ENCODE measurements at places on chromosomes 2 and 18. TPM values are rescaled to one million over a fixed set of nuclear protein-coding genes. Genes with fewer than 3 reads are reported as not detected.

The TYMS gene
- 57.0 TPM for total RNA-seq

GRCh38 chr2:38517284-38517683, 85.4 kb downstream of the HNRNPLL start:
- no peak for DNase-seq

- DNase-seq, result peak; percentile 77
These were observed 138.4 kb downstream of the OTX1 start for GRCh38 chr2:63189026-63189425.

GRCh38 chr2:163778045-163778781, 42.4 kb upstream of the FIGN start:
- peak; percentile 93 for DNase-seq

- DNase-seq, result peak; percentile 55
These were observed 637.1 kb upstream of the CHAC2 start for GRCh38 chr2:53130441-53130943.

- DNase-seq, result no peak
These were observed 40.2 kb upstream of the VRK2 start for GRCh38 chr2:58006256-58006951.

The WNT10A gene
- not detected for total RNA-seq

DNA sequence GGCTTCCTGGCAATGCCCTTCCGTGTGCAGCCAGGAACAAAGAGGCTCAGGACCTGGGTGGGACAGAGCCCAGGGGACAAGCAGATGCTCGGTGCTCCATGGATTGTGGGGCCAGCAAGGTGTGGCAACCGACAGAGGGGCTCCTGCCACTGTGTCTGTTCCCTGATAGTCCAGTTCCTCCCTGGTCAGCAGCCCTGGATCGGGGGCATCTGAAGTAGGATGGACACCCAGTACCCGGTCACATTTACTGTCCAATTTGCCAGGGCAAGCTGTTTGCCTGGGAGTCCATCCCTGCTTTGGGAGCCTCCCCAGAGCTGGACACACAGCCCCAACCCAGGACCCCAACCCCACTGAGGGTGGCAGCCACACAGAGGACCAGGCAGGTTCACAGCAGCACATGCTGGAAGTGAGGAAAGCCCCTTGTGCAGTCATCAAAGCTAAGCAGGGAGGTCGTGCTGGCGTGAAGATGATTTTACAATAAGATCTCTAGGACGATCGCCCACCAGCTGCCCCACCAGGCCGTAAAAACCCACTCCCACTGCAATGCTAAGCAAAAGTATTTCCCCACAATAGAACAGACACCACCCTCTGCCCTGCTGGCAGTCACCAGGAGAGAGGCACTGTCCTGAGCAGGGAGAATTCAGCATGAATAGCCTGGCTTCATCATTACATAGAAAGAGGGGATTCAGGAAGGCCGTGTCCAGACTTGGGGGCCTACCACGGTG, 141.7 kb downstream of the NDUFA10 start:
- no peak for DNase-seq

DNA sequence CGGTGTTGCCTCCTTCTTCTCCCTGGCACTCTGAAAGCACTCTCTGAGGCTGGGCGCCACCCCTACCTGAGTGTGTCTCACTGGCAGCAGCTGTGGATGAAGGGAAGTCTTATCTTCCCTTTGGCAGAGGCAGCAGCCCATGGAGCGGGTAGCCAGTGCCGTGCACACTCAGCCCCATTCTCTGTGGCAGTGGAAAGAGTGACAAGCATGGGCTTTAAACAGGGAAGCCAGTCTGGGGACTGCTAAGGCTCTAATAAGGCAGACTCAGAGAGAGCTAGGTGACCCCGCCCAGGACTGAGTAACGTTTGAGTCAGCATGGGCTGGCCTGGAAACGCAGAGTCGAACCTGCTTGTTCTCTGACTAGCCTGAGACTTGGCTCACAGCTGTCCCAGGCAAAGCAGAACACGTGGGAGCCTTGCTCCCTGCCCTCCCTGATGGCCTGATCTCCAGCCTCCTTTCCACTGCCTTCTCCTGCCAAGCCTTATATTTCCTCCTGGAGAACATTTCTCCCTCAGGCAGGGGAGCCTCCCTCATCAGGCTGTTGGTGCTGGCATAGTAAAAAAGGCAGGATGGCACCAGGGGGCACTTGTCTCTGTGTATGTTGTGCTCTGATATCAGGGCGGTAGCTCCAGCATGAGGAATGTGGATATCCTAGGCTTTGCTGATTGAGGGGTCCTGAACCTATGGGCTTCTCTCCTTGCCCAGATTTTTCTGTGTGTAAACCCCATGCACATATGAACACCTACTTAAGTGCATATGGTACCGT, 93.9 kb upstream of the LGALSL start:
- peak; percentile 97 for DNase-seq

The ALKAL2 gene
- not detected for total RNA-seq

The LCT gene
- not detected for total RNA-seq

The SLC19A3 gene
- total RNA-seq, result not detected

DNA sequence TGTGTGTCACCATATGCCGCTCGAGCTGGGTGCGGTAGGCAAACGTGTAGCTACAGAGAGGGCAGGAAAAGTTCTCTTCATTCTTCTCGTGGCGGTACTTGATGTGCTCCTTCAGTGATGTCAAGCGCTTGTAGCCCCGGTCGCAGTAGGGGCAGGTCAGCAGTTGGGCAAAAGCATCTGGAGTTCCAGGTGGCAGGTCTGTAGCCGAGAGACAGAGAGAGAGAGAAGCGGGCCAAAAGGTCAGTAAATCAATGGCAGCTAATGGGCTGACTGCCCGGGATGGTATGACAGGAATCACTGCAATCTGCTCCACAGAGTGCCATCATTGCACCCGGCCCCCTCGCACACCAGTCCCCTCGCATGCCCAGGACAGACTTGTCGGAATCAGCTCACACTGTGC, 116.0 kb downstream of the ZEB2 start:
- no peak for DNase-seq

DNA sequence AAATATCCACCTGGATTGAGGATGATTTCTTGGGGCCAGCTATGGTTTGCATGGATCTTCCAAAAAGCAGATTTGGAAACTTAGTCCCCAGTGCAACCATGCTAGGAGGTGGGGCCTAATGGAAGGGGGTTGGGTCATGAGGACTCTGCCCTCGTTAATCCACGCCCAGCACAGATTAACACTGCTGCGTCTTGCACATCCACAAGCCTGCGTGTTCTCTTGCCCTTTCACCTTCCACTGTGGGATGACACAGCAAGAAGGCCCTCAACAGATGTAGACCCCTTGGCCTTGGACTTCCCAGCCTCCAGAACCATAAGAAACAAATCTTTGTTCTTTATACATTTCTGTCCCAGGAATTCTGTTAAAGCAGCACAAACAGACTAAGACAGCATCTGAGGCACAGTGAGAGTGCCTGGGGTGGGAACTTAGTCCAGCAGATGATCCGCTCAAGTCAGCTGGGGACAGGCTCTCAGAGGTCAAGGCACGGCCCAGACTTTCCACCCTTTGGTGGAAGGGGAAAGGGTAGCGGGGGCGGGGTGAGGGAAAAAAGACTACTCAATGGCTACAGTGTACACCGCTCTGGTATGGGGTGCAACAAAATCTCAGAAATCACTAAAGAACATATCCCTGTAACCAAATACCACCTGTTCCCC, 2.4 kb downstream of the RAB17 start:
- DNase-seq, result no peak

- DNase-seq, result no peak
These were observed 260.0 kb upstream of the FN1 start for GRCh38 chr2:215695861-215696260.

DNA sequence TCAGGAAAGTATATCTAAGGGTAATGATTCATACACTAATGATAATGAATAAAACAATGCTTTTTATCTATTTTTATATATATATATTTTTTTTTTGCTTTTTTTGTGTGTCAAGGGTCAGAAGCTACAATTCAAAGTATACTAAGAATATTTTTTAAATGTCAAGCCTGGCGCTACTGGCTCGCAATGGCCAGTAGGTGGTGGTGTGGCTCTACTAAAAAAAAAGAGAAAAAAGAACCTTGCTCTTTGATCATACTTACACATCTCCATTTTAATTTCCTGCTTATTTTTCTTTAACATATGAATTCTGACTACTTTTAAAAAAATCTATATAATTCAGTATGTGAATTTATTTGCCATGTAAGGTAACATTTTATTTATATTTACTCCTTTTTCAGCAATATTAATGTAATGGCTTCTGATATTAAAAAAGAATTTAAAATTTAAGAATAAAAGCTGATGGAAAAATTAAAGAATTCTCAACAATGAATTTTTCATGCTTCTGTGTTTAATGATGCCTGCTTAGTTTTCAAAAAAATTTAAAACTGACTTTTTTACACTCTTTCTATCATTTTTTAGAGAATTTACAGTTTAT, 232.9 kb downstream of the GULP1 start:
- DNase-seq, result peak; percentile 67

The LYPD6B gene
- 0.37 TPM for total RNA-seq

The DSC3 gene
- total RNA-seq, result 60.8 TPM

The STON1 gene
- 0.42 TPM for total RNA-seq

- DNase-seq, result no peak
These were observed 34.5 kb downstream of the KCNE4 start for GRCh38 chr2:223086370-223086981.

DNA sequence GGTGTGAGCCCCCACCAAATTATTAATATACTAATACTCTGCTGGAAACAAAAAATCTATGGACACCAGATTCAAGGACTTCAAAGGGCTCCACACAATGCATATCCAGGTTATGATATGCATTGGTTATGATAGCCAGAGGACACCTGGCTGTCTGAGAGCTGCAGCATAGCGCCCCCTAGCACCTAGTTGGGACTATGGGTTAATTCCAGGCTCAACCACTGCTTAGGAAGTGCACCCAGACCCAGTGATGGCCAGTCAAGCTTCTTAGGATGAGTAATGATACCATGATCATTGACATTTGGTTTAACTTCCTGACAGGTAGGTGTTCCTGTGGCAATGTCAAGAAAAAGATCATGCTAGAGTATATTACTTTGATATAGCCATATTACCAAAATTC, 3.8 kb upstream of the FRZB start:
- DNase-seq, result peak; percentile 49

DNA sequence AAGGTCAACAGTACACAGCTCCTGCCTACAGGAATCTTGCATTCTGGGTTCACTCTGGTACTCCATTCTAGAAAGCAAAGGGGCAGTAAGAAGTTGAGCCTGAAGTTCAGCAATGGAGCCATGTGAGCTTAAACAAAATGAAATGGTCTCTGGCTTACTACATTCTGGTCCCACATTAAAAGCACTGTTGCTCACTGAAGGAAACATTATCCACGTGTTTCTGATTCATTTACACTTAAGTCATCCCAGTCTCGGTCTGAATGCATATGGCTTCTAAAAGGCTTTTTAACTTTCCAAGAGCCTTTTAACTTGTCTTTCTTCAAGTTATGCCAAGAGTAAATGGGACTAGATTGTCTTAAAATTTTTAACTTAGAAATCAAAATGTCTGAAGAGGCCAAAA, 177.8 kb downstream of the LNPK start:
- no peak for DNase-seq

The CD302 gene
- total RNA-seq, result 0.12 TPM

DNA sequence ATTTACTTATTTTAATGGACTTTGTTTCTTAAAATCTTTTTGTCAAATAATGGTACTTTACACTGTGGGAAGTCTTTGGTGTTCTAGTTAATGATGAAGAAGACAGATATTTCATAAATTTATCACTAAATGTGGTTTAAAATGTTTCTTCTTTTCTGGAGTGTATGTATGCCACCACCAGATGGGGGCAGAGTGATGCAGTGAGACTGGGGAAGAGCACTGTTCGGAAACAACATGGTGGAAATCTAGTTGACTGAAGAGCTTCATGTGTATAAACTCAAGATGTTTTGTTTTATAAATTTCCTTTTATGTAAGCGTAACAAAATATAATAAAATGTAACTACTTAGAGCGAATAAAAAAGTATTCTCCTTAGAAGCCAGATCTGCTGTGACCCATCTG, 195.1 kb downstream of the KCNE4 start:
- peak; percentile 34 for DNase-seq

DNA sequence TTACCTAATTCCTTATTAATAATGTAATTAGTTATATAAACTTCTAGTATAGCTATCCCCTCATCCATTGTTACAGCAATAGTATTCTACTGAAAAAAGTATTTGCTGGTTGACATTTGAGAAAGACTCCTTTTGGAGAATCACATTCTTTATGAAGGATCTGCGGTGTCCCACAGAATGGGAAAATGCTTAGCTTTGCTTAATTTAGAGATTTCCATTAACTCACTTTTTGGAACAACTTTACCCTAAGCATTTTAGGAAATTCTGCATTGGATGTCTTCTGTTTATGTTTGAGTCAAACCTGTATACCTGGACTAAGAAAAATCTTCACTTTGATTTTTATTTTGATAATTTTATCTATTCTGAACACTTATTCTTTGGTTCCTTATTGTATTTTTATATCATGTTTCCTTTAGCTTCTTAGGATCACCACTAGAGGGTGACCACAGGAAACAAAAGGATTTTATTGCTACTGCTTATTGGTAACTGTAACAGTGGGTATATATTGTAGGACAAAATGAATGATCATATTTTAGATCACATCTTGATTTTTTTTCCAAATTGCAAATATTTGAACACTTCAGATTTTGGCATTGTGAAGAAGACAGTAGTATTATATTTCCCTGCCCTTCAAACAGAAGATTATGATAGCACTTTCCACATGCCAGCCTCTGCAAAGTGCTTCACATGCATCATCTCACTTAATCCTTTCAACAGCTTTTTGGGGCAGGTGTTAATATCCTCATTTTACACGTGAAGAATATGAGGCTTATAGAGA, 79.6 kb downstream of the MIB1 start:
- DNase-seq, result peak; percentile 30

- no peak for DNase-seq
These were observed 33.1 kb downstream of the ARL4C start for GRCh38 chr2:234463626-234464290.

DNA sequence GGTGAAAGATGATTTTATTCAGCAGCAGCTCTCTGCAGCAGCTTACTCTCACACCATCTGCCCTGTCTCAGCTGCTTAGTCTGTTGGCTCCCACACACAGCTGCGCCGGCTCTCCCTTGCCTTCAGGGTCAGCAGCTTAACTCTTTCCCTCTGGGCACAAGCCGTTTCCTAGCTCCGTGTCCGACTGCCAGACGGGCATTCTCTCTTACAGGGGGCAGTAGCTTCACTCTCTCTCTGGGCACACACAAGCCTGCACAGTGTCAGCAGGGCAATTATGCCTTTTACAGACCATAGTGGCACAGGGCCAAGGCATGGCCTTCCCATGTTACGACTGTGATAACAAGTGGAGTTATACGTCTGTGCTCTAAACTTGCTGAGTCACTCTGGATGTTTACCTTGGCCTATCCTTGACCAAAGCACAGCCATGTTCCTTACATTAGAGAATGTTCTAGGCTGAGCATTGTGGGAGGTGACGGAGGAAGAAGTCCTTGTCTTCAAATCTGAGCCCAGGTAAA, 31.7 kb downstream of the PCARE start:
- no peak for DNase-seq

The VAMP8 gene
- total RNA-seq, result 49.9 TPM

DNA sequence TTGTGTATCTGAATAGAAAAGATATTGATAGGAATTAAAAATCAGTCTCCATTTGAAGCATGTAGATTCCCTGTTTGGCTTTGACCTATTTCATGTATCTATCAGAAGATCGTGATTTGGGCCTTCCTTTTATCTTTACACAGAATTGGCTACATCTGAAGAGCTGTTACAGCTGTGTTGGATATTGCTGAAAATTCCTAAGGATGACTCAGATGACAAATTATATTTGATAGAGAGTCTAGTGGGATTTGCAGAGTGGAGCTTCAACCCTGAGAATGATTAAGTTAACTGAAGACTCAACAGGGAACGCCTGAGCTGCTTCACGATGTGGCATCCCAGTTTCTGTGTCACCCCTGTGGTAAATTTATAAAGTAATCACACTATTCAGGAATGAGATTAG, 4.9 kb upstream of the COL3A1 start:
- DNase-seq, result no peak
